ENCODE measurements at places on chromosomes 13 and 19.

DNA sequence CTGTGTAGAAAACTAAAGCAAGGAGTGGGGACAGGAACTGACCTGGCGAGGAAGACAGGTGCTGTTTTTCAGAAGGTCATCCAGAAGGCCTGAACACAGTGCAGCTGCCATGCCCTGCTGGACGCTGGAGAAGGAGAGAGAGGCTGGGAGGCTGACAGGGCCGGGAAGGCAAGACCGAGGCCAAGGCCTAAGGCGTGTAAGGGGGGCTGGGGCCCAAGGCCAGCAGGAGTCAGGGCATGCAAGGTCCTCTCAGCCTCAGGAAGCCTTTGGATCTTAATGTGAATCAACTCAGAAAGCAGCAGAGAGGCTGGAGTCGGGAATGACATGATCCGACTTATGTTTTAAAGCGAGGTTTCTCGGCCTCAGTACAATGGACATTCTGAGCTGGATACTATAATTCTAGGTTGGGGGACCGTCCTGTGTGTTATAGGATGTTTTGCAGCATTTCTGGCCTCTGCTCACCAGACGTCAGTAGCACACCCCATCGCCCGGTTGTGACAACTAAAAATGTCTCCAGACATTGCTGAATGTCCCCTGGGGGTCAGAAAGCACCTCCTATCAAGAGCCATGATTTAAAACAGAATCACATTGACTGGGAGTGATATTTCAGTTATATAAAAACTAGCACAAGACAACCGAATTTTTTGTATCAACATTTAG is 530.4 kb downstream of the MYO16 start:
- no peak for DNase-seq

DNA sequence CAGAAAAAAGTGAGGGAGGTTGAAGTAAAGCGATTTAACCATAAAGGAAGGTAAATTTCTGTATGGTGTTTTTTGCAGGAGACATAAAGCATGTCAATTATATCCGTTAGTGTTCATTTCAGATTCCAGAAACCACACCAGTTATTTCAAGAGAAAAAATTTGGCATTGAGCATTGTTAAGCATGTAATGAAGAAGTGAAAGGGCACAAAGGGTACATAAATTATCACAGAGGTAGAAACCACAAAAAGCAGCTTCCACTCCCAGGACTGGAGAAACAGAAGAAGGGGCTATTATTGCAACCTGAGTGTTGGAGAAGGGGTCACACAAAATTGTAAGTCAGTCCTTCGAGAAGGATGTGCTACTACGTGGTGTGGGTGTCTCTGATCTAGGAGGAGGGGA is 72.2 kb upstream of the DACH1 start:
- no peak for DNase-seq

- no peak for DNase-seq
These were observed 5.1 kb downstream of the FSTL3 start for GRCh38 chr19:681029-682019.

GRCh38 chr19:2415281-2415972 is 12.0 kb downstream of the TIMM13 start:
- no peak for DNase-seq

DNA sequence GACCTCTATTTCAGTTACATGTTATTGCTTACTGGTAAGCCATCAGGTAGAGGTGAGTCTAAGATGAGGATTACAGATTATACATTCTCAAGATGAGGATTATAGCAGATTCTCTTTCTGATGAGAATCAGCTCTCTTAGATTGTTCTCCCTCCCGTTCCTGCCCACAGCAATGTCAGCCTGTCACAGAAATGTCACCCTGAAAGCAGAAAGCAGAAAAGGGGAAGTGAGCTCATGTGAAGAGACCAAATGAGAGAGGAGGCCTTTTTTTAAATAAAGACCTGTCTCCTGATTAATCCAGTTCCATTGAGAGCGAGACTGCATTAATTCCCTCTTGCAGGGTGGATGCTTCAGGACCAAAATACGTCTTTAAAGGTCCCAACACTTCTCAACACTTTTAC is 445.6 kb downstream of the KCTD12 start:
- no peak for DNase-seq

DNA sequence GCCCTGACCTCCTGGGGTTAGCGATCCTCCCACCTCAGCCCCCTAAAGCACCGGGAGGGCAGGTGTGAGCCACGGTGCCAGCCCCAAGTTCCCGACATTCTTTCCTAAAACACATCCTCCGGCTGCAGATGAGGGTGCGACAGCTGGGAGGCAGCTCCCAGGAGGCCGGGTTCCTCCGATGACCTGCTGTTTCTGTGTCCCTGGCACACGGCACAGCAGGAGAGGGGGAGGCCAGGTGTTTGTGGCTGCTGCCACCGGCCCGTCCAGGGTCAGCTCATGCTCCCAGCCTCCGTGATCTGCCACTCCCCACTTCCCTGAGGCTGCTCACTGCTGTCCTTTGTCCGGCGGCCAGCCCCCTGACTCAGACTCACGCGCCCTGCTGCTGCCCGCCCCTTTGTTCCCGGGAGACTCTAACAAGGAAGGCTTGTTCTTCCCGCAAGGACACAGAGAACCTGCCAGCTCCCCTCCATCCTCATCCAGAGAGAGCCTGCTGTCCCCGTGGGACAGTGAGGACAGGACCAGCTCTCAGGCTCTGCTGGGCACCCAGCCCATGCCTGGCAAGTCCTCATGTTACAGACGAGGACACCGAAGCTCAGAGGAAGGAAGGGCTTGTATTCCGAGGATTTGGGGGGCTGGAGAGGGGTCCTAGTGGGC is 10.6 kb upstream of the MADCAM1 start:
- DNase-seq: peak; percentile 86
